ENCODE measurements at places on chromosomes 2 and 18. TPM values are rescaled to one million over a fixed set of nuclear protein-coding genes. Genes with fewer than 3 reads are reported as not detected.

The ARHGEF33 gene
- 0.59 TPM for total RNA-seq

The ATOH8 gene
- total RNA-seq = 0.40 TPM

The GNAL gene
- total RNA-seq = 0.52 TPM

The COL3A1 gene
- total RNA-seq = 0.23 TPM

The NFE2L2 gene
- total RNA-seq = 56.5 TPM

The SERPINB12 gene
- not detected for total RNA-seq

The GLI2 gene
- 1.3 TPM for total RNA-seq

The FOXI3 gene
- not detected for total RNA-seq

The UGT1A4 gene
- not detected for total RNA-seq

The ORMDL1 gene
- total RNA-seq = 62.0 TPM

GRCh38 chr2:134532537-134532936, 186.3 kb downstream of the TMEM163 start:
- no peak for DNase-seq

- no peak for DNase-seq
These were observed 22.3 kb downstream of the SEMA4F start for GRCh38 chr2:74676331-74676730.

DNA sequence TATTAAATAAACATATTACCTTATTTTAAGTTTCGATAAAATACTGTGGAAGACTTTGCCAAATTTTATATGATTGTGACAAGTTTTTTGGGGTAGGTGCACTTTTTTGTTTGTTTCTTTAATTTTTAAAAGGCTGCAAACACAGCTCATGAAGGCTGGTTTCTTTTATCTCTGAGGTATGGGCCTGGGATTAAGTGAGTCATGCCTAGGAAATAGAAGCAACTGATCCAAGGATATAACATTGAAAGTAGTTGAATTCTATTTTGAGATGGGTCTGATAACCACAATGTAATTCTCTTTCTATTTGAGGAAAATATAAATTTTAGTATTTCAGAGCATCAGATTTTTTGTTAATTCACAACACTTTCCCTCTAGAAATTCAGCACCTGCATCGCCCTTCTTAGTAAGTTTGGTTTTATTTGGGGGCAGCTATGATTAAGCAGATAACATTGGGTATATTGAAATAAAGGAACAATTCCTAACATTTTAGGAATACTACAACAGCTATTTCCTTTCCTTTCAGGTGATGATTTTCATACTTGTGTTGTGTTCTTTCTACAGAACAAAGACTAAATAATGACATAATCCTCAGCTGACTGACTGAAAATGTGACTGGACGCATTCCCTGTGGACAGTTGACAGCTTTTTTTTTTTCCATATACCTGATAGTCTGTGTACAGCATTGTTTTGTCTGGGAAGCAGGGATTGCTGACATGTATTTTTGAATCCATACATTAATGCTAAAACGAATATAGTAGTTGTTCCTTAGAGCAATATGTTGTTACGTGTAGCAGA, 16.8 kb downstream of the RBM45 start:
- no peak for DNase-seq

GRCh38 chr18:43054815-43055519, 60.5 kb downstream of the RIT2 start:
- no peak for DNase-seq

- no peak for DNase-seq
These were observed 125.0 kb upstream of the MSH6 start for GRCh38 chr2:47657886-47658489.

DNA sequence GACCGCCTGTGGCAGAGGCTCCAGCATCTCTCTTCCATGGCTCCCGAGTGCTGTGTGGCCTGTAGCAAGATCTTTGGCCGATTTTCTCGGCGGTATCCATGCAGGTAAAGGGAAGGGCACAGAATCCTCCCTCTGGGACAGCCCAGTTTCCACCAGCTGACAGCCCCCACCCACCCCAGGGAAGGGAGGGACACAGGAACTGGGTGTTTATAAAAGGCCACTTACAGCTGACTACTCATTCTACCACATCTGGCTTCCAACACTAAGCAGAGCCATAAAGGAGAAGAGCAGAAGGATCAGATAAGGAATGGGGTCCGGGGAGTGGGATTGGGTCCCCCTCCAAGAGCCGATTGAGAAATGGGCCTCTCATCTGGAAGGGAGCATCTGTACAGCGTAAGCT, 20.2 kb downstream of the RUFY4 start:
- no peak for DNase-seq

GRCh38 chr18:61216051-61216450, 117.2 kb upstream of the CDH20 start:
- DNase-seq = no peak

DNA sequence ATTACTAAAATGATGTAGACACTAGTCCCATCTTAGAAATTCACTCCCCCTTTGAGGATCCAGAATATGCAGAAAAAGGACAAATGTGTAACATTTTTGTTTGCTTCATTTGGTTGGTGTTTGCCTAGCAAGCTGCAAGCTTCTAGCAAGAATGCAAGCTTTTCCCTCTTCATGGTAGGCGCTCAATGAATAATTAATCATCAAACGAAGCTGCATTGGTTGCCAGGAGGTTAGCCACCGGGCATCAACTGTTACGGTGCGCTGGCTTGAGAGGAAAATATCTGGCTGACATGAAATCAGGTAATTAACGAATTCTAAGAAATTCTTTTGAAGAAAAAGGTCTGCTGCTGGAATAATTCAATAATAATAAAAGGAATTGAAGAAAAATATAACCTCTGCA, 341.0 kb upstream of the KYNU start:
- DNase-seq = no peak

DNA sequence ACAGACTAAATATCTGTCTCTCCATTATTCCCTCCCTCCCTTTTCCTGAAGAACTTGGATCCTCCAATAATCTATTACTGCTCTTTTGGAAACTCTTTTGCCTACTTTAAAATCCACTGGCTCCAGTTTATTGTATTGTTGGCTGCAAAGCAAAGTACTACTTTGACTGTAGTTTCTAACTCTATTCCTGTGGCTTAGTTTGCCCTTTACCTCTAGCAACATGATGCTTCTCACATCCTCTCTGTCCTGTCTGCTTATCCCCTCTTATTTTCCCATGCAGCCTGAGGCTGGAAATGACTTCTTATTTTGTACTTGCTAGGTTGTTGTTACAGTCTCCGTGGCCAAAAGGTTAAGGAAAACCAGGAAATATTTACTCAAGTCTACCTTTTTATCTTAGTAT, 26.8 kb downstream of the PDK1 start:
- no peak for DNase-seq

GRCh38 chr2:35585972-35586371, 769.6 kb upstream of the CRIM1 start:
- DNase-seq = no peak

GRCh38 chr2:217261452-217261851, 401.6 kb upstream of the TNP1 start:
- DNase-seq = no peak

GRCh38 chr2:67790622-67791021, 272.2 kb downstream of the C1D start:
- no peak for DNase-seq

GRCh38 chr2:201233812-201234662, 26.3 kb upstream of the CASP8 start:
- peak; percentile 67 for DNase-seq

- DNase-seq = no peak
These were observed 2.4 kb downstream of the GPR45 start for GRCh38 chr2:105243961-105244360.

DNA sequence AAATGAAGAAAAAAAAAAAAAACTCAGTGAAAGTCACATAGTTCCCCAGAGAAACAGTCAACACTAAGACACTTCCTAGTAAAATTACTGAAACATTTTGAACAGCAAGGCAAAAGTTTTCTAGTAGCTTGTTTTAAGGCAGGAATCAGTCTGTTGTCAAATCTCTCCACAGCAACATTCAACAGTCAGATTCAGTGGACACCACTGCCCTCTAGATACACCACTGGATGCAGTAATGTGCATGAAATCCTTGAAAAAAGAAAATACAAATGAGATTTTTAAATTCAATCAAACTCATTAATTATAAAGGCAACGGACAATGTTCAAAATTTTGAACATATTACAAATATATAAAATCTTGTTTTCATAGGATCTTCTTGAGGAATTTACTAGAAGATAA, 46.4 kb downstream of the GRB14 start:
- no peak for DNase-seq

- no peak for DNase-seq
These were observed 215.3 kb upstream of the DSEL start for GRCh38 chr18:67731851-67732250.

DNA sequence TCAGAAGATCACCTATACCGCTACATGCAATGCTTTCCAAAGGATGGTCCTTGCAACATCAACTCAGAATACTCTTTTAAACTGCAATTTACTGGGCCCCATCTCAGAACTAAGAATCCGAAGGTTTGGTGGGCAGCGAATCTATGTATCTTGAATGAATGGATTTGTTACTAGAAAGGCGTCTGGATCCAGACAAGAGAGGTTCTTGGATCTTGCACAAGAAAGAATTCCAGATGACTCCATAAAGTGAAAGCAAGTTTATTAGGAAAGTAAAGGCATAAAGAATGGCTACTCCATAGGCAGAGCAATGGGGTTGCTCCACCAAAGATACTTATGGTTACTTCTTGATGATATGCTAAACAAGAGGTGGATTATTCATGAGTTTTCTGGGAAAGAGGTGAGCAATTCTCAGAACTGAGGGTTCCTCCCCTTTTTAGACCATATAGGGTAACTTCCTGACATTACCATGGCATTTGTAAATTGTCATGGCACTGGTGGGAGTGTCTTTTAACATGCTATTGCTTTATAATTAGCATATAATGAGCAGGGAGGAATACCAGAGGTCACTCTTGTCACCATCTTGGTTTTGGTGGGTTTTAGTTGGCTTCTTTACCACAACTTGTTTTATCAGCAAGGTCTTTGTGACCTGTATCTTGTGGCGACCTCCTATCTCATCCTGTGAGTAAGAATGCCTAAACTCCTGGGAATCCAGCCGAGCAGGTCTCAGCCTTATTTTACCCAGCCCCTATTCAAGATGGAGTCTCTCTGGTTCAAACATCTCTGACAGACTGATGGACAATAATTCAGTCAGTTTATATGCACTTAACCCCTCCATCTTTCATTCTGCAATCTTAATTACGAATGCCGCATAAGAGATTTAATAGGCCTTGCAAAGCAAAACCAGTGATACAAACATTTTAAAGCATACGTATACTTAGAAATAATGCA, 7.5 kb upstream of the RMDN2 start:
- no peak for DNase-seq
